ENCODE measurements at places on chromosomes 1 and 21. TPM values are rescaled to one million over a fixed set of nuclear protein-coding genes. Genes with fewer than 3 reads are reported as not detected.

The FYB2 gene
- not detected for total RNA-seq

The E2F2 gene
- 2.8 TPM for total RNA-seq

The ZSCAN20 gene
- total RNA-seq: 9.3 TPM

The ZNF695 gene
- 3.3 TPM for total RNA-seq

The WNT3A gene
- total RNA-seq: not detected

The CTBS gene
- total RNA-seq: 2.3 TPM

Measured in bladder microvascular endothelial cell (primary cell).